Stimulated activated CD8-positive, alpha-beta memory T cell treated with anti-CD3 and anti-CD28 coated beads, Interleukin-12 subunit alpha, Interleukin-12 subunit beta, amount 100 ng/mL, for 4 hours (primary cell): ENCODE measurements at places on chromosomes 3 and 15.

- no peak for DNase-seq
Measured at GRCh38 chr3:180332608-180333007, 269.4 kb upstream of the TTC14 start.

DNA sequence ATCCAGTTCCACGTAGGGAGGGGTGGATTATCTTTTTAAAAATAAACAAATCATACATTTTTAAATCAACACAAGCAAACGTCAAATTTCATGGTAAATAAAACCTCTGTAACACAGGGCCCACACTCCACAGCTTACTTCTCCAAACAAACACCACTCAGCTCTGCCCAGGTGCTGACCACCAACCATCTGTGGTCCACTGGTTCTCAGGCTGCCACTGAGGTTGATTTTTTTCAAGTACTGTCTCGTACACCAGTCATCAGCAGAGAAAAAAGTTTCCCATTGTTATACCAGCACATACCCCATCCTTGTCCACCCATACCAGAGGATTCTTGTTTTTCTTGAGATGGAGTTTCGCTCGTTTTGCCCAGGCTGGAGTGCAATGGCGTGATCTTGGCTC, 32.4 kb downstream of the CHSY1 start:
- no peak for DNase-seq

DNA sequence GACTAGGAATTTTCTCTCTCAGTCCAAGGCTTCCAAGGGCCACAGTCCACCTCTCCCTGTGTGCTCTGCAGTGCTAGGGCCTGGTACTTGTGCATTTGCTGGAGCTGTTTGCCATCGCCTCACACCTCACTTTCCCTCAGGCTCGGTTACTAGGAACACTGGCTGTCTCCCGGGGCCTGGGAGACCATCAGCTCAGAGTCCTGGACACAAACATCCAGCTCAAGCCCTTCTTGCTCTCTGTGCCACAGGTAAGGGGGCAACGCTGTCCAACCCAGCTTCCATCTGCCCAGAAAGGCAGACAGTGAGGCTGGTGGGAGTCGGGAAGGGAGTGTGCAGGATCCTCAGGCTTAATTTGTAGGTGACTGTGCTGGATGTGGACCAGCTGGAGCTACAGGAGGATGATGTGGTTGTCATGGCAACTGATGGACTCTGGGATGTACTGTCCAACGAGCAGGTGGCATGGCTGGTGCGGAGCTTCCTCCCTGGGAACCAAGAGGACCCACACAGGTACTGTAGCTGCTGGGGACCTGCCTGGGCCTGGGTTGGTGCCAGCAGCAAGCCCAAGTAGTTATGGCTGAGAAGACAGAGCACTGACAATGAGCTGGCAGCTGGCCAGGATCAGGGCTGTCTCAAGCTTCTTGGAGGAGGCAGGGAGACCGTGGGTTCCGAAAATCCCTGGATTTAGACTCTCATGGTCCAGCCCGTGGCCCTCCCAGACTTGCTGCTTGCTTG, 3.4 kb downstream of the PPM1M start:
- DNase-seq = no peak

- DNase-seq = no peak
Measured at GRCh38 chr3:127370906-127371305, 83.1 kb upstream of the PRR20G start.

DNA sequence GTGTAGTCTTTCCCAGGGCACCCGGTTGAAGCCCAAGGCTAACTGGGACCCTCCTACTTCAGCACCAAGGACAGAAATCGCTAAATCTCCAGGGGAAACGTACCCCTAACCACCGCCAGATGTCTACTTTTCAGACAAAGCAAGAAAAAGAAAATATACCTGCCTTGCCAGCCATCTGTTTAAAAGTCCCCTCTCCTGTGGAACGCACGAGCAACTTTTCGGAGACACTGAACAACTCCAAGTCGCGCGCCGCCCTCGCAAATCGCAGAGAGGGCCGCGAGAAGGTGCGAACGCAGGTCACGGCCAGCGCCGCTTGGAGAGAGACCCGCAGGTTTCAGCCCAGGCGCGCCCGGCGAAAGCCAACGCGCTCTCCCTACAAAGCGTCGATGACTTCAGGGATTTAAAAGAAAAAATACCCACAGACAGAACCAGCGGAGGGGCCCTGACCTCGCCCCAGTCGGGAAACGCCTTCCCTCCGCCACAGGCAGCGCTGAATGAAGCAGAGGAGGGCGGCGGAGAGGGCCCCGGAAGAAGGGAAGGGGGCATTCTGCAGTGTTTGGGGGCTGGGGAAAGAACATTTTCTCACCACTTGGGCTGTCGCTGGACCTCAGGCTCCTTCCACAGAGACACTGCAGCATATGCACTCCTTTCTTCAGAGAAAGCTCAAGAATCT, 213.1 kb downstream of the FGF12 start:
- DNase-seq = no peak

GRCh38 chr3:138219255-138219654, 32.2 kb downstream of the ARMC8 start:
- DNase-seq = no peak

DNA sequence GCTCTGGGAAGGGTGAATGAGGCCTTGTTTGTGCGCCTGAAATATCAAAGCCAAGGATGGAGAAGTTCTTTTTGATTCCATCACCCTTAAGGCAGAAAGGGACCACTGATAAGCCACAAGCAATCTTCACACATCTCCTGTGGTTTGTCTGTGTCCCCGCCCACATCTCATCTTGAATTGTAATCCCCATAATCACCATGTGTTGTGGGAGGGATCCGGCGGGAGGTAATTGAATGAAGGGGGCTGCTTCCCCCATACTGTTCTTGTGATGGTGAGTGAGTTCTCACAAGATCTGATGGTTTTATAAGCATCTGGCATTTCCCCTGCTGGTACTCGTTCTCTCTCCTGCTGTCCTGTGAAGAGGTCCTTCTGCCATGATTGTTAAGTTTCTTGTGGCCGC, 329.6 kb upstream of the RGMA start:
- no peak for DNase-seq

DNA sequence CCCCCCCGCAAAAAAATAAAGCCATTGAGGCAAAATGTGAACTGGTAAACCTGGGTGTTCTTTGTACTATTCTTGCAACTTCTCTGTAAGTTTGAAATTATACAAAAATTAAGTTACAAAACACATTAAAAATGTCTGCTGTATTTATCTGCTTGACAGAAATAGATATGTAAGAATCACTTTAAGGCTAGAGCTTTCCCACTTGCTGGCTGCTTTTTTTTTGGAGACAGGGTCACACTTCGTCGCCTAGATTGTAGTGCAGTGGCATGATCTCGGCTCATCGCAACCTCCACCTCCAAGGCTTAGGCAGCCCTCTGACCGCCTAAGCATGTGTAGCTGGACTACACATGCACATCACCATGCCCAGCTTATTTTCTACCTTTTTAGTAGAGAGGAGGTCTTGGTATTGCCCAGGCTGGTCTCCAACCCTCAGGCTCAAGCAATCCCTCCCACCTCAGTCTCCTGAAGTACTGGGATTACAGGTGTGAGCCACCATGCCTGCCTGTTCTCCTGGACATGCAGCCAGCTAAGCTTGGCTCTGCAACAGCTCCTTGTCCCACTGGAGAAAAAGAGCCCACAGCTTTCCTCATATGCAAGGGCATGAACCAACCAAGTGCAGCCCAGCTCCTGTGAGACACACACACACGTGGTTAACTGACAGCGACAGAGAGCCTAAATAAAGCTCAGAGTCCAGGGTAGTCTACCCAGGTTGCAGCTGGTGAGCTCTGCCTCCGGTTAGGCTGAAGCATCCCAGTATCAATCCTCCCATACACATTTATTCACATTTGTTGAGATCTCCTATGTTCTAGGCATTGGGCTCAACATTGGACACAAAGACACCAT, 4.5 kb downstream of the RPS17 start:
- no peak for DNase-seq

DNA sequence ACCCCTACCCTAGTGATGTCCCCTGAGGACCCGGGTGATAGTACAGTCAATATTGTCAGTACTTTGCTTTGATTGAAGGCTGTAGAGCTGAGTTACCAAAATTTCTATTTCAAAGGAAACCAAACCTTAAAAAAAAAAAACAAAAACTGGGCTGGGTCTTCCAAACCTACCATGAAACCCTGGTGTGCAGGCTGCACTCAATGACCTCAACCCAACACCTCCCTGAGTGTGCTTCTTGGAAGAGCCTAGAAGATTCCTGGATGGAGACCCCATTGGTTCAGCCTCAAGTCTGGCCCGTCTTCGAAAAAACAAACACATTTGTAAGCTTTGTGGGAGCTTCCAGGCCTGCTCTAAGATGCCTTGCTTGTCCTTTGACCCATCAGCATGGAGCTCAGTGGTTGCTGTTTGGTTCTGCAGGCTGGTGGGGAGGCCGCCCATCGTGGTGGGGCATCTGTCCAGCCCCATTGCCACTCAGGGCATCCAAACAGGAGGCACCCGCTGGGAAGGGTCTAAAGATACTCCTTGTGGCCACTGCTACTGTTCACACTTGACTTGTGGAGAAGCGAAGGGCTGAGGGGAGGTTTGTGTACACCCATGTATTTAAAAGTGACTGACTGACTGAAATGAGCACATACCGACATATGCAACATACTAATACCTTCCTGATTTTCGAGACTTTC, 32.2 kb downstream of the CRTAP start:
- DNase-seq = no peak

DNA sequence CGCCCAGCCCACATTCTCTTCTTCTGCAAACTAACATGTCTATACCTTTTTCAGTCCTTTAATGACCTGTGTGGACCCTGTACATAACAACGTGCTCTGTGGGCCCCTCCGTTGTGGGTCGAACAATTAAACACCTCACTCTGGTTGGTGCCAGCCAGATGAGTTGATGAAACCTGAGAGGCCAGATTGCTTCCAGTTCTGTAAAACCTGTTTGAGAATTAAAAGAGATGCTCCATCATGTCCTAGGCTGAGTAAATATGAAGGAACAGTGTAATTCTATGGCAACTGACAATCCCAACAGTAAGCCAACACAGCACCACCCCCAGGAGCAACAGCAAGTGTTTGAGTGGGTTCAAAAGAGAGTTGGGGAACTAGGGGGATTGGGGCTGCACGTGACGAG, 5.7 kb upstream of the THBS1 start:
- no peak for DNase-seq

DNA sequence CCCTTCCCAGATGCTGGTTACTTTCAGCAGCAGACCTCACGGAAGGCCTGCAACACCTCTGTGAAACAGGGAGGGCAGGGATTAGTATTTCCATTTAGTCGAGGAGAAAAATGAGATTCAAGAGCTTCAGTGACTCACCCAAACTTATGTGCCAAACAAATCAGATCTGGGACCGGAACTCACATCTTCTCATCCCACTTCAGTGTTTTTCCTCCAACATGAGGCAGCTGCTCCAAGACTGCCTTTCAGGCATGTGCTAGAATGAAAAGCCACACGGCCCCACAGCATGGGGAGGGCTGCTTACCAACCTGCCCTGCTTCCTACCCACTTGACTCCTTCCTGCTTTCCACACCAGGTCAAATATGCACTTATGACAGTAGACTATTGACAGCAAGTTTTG, 129.4 kb upstream of the SLC24A5 start:
- DNase-seq = no peak

GRCh38 chr15:48479751-48480150, 148.5 kb downstream of the DUT start:
- no peak for DNase-seq

DNA sequence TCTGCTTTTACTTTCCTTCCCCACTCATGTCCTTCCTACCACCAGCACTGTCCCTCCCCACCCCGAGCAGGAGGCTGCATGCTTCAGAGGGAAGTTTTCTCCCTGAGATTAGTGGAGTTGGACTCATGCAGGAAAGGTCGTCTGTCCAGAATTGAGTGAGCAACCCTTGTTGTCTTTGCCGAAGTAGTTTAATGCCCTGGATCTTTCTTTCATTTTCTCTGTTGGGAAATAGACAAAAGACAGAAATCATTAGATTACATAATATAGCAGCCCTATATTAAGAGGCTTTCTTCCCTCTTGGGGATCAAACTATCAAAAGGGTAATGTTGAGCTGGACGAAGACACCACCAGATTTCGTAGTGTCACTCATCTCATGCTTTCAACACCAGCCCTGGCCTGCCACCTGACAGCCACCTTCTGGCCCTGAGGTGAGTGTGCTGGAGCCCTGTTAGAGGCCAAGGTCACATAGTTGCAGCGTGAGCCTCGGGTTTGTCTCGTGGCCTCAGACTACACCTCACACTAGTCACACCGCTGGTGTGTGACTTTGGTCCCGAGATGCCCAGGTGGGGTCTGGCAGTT, 231.0 kb downstream of the ITPR1 start:
- DNase-seq = no peak
